Mesenchymal stem cell (in vitro differentiated cells and primary cell): ENCODE measurements at places on chromosomes 1 and 21.

DNA sequence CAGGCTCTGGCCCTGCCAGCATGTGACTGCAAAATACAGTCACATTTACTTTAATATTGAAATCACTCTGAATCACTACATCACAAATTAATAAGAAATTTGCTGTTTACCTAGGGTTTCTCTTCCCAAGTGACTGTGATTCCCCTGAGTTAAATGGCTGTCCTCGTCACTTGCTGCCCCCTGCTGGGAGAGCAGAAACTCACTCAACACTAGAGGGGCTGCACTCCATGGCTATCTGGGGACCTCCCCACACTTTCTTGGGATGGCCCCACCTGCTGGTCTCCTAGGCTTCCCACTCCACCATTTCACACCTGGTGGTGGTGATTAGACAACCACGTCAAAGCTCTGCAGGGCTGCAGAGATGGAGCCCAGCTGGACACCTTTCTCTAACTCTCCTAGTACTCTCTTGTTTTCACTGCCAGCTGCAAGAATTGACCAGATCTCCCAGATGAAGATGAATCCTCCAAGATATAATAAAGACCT, 63.4 kb downstream of the CD2 start:
- peak; percentile 36 for DNase-seq

GRCh38 chr1:22969304-22969709, 3.4 kb downstream of the LACTBL1 start:
- peak; percentile 76 for DNase-seq

GRCh38 chr1:19602486-19602885, 41.6 kb upstream of the NBL1 start:
- no peak for DNase-seq

GRCh38 chr1:112507921-112508277, 866 bp upstream of the WNT2B start:
- no peak for DNase-seq

- no peak for DNase-seq
Measured at GRCh38 chr1:5109633-5110032, 455.2 kb downstream of the AJAP1 start.

GRCh38 chr1:100862591-100862990, 32.1 kb downstream of the EXTL2 start:
- no peak for DNase-seq

DNA sequence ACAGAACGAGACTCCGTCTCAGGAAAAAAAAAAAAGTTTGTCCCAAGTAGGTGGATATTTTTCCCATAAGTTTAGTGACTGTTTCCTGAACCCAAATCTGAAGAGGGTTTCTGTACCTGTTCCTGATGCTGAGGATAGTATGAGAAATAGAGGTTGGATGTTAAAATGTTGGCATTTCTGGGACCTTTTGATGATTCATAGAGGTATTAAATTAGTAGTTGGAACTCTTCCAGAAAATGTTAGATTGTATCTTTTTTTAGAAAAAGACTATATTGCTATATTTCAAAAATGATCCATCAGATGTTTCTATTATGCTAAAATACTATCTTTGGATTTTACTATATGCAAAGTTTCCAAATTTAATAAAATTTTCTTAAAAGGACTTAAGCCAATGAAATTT, 2.9 kb upstream of the CENPL start:
- DNase-seq = no peak

GRCh38 chr1:49630156-49630555, 393.6 kb downstream of the AGBL4 start:
- no peak for DNase-seq

DNA sequence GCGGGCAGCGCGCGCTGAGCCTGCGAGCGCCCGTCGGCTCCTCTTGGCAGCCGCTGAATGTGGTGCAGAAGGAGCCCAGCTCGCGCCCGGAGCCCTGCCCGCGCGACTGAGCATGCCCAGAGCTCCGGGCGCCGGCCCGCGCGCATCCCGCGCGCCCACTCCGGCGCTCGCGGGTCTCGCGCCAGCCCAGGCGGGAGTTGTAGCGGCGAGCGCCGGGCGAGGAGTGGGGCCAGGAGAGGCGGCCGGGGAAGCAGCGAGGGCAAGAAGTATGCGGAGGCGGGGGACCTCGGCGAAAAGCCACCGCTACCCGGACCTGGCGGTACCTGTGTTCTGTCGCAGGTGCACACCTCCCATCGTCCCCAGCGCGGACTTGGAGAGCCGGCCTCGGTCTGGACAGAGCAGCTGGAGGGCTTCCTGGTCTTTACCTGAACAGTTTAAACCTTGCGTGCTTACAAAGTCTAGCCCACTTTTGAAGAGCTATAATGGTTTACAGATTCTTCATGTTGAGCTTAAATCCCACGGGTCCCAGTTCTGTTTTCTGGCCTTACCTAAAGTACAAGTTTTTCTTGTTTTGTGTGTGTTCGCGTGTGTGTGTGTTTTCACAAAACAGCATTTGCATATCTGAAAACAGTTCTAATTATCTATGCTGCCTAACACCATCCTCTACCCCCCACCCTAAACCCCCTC, at the start of gene DDAH1:
Gene DDAH1 (minus strand): TSS at position 61 of the 687 bp plus-strand sequence. CDS start 114 bp downstream, outside the sequence.
- DNase-seq = peak; percentile 73

DNA sequence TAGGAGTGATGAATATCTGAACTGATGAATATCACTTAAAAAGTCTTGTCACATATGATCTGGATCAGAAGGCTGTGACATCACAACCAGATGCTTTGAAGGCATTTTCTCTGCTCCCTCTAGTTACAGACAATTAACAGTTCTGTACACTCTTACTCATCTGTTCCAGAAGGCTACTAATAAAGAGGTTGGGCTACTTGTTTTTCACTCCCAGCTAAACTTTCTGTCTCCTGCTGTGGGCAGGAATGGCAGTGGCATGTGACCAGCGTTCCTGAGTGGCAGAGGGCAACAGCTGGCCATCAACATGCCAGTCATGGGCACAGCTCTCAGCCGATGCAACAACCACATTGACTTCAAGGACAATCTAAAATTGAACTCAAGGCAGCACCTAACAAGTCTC, 66.7 kb downstream of the SLC45A1 start:
- DNase-seq = peak; percentile 51

GRCh38 chr1:117290890-117291289, 76.4 kb upstream of the MAN1A2 start:
- DNase-seq = no peak
